ENCODE measurements at places on chromosomes 11 and 22. TPM values are rescaled to one million over a fixed set of nuclear protein-coding genes. Genes with fewer than 3 reads are reported as not detected.

CRYAB gene
- 0.33 TPM for total RNA-seq

PHETA2 gene
- 25.4 TPM for total RNA-seq

OR4D5 gene
- total RNA-seq = not detected

CCDC85B gene
- 129 TPM for total RNA-seq

MMP12 gene
- not detected for total RNA-seq

MAJIN gene
- total RNA-seq = not detected

IFITM10 gene
- 0.04 TPM for total RNA-seq

DPP3 gene
- total RNA-seq = 89.1 TPM

EXT2 gene
- 87.9 TPM for total RNA-seq

LRRC74B gene
- total RNA-seq = not detected

TRIM49 gene
- not detected for total RNA-seq

RASD2 gene
- not detected for total RNA-seq

CARD16 gene
- 37.5 TPM for total RNA-seq

FIBIN gene
- not detected for total RNA-seq

LDHAL6A gene
- total RNA-seq = not detected

FOLR1 gene
- not detected for total RNA-seq

RHOD gene
- 10.6 TPM for total RNA-seq

MS4A4A gene
- total RNA-seq = not detected

BEST1 gene
- under 0.01 TPM for total RNA-seq

BUD13 gene
- total RNA-seq = 20.2 TPM

BRD1 gene
- total RNA-seq = 21.6 TPM

HPX gene
- total RNA-seq = 0.32 TPM

GLB1L2 gene
- total RNA-seq = 0.21 TPM

SCGB2A2 gene
- total RNA-seq = not detected

MUC15 gene
- total RNA-seq = not detected

PPFIBP2 gene
- total RNA-seq = 1.6 TPM

SLC1A2 gene
- not detected for total RNA-seq

RFPL3 gene
- total RNA-seq = not detected

SVIP gene
- total RNA-seq = 15.8 TPM

MMP1 gene
- total RNA-seq = 1,378 TPM

PRRG4 gene
- total RNA-seq = 0.49 TPM

FAM83F gene
- not detected for total RNA-seq

NXPE1 gene
- total RNA-seq = not detected

TEAD1 gene
- 25.1 TPM for total RNA-seq

YPEL1 gene
- 4.5 TPM for total RNA-seq

All from pulmonary artery endothelial cell (primary cell).